ENCODE measurements at places on chromosomes 1 and 21.

DNA sequence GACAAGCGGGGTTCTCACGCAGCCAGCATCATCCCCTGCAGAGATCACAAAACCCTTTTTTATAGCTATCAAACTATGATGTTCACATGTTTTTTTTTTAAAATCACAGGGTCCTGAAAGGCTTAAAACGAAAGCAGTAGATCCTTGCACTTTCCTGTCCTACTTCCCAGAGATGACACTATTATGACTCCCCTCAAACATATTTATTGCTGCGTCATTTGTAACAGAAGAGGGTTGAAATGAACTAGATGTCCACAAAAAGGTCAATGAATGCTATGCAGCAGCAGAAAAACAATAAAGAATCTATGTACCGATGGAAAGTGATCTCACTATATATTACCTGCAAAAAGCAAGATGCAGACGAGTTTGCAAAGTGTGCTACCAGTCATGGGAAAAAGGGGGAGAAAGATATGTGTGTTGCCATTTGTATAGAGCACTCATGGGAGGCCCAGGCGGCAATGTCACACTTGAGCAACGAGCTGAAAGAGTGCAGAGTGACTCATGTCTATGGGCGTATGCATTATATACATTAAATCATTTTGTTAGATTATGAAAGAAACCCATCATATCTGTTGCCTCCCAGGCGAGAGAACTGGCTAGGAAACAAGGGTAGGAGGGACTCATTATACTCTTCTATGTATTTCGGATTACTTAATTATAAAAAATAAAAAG, 68.9 kb upstream of the PARP1 start:
- no peak for DNase-seq

GRCh38 chr1:198436276-198436675, 104.2 kb downstream of the ATP6V1G3 start:
- DNase-seq: no peak

- DNase-seq: no peak
These were observed 1422.5 kb downstream of the KCNT2 start for GRCh38 chr1:195185736-195186135.

- no peak for DNase-seq
These were observed 24.7 kb upstream of the ATP5PO start for GRCh38 chr21:33940164-33940880.

DNA sequence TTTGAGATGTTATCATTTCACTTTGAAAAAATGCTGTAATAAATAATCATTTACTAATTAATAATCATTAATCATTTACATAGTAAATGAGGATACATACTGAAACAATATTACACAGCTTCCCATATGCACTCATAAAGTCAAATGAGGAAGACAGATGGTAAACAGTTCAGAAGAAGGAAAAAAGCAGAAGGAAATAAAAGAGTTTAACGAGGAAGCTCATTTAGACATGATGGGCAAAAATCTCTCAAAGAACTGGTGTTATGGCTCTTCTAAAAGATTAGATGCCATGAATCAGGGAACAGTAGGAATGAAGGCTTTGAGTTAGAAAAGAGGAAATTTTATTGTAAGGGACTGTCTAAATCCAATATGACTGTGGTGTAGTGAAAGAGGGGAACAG, 347.6 kb downstream of the PTPRC start:
- DNase-seq: no peak

GRCh38 chr1:245684166-245684565, 529.4 kb downstream of the KIF26B start:
- no peak for DNase-seq

- DNase-seq: no peak
These were observed 14.6 kb downstream of the EFCAB7 start for GRCh38 chr1:63537940-63538339.

- no peak for DNase-seq
These were observed 3.9 kb upstream of the VAMP3 start for GRCh38 chr1:7767176-7767575.

DNA sequence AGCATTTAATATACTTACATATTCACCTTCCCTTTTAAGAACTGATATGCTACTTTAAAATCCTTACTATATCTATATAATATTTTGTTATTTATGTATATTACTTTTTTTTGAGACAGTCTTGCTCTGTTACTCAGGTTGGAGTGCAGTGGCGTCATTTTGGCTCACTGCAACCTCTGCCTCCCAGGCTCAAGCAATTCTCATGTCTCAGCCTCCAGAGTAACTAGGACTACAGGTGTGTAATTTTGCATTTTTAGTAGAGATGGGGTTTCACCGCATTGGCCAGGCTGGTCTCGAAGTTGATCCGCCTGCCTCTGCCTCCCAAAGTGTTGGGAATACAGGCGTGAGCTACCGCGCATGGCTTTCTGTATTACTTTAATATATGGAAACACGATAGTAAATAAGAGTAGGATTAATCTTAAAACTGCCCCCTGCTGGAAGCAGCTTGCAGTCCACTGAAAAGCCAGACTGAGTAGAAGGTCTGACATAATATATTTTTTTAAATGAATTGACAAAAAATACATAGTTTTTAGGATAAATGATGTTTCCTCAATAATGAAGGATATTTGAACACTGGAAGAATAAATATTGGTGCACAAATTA, 24.4 kb downstream of the RCAN3 start:
- no peak for DNase-seq

DNA sequence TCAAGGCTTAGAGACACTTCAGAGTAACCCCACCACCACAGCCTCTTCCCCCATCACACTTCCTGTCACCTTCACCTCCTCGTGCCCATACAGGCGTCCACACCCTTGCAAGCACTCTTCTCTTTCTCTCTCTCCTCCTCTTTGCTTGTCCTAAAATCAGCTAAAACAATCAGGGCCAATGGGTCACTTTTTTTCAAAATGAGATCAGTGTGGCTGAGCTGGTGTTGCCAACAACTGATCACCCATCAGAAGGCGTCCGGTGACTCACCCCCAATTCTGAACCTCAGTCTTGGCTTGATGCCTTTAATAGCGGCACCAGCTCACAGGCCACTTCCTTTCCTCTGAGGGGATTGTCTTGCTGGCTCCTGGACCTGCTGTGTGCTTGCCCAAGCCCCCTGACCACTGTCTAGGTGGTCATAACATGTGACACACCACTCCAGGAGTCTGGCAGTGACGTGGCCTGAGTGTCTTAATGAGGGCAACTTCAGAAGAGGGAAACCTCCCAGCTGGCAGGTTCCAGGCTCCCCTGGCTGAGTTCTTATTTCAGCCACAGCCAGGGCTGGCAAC, 1.6 kb downstream of the DRAXIN start:
- peak; percentile 35 for DNase-seq

DNA sequence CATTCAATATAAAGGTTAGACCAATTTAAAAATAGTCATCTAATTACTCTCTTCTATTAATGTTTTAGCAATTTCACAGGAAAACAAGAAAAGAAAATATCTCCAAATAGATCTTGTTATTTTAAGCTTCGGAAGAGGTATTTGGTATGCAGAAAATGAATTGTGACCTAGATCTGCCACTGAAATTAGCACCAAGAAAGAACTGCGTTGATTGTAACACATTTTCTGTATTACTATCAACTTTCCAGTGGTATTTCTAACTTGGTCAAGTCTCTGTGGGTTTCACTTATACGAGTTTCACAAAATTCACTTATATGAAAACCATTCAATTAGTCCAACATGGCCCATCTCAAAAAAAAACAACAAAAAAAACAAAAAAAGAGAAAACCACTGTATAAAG, 11.8 kb downstream of the RSBN1 start:
- DNase-seq: no peak

DNA sequence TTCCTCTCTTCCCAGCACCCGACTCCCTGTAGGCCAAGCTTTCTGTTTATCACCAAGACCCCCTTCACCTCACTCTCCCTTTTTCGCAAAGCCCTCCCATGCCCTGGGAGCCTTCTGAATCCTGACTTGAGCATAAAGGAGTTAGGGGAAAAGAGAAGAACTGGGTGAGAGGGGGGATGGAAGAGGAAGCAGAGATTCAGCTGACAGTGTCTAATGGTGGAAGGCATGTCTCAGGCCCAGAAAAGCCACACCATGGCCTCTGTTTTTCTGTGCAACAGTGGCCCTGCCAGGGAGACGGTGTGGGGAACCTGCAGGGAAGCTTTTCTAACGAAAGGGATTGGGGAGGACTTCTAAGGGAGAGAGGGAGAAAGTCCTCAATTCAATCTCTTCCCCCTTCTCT, 32.9 kb upstream of the SLC30A1 start:
- DNase-seq: no peak

GRCh38 chr1:150995896-150996295, 10.8 kb downstream of the MINDY1 start:
- DNase-seq: no peak

DNA sequence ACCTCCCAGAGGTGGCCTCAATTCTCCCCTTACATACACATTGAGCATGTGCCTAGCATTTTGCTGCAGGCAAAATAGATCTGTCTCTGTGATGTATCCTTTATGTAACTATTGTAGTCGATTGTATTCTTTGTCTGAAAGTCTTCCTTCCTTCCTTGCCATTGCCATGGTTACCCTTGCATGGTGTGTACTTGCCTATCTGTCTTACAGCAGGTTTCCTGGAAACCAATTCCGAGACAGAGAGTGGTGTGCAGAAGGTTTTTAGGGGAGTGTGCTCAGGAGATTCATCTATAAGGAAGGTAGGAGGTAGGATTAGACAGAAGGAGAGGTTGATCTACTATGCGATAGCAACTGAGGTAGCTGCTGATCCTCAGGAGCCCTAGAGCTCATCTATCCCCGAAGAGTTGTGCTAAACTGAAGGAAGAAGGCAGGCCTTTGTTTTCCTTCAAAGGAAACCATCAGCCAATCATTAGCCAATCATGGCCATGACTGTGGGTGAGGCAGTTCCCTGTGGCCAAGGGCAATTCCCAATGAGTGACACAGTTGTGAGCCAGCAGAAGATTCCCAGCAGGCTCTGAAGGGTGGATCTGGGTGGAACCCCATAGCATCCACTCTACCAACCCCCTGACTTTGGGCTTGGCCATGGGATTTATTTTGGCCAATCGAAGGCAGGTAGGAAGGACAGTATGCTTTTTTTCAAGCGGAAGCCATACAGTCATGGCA, 15.0 kb downstream of the CITED4 start:
- DNase-seq: no peak

GRCh38 chr21:17537299-17537698, 24.5 kb downstream of the CXADR start:
- no peak for DNase-seq

GRCh38 chr1:233241759-233242158, 53.8 kb downstream of the PCNX2 start:
- DNase-seq: no peak

- no peak for DNase-seq
These were observed 5.6 kb downstream of the LCK start for GRCh38 chr1:32256473-32257226.

GRCh38 chr1:2213576-2214505, 14.3 kb upstream of the SKI start:
- no peak for DNase-seq

- no peak for DNase-seq
These were observed 137.1 kb downstream of the DPYD start for GRCh38 chr1:97783751-97784150.

DNA sequence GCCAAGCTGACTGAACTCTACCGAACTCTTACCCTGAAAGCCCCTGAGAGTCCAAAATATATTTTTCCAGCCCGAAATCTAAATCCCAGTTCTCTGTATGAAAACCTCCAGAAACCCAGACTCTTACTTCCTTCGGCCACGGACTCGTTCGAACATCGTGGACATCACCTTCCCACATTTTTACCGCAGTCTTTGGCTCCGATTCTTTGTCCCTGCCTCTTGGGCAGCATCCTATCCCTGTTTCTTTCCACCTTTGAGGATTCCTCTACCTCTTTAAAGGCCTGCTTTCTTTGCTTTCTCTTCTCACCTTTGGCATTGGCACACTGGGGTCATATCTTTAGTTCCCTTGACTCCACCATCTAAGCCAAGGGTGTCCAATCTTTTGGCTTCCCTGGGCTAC, 932 bp upstream of the USP24 start:
- no peak for DNase-seq

DNA sequence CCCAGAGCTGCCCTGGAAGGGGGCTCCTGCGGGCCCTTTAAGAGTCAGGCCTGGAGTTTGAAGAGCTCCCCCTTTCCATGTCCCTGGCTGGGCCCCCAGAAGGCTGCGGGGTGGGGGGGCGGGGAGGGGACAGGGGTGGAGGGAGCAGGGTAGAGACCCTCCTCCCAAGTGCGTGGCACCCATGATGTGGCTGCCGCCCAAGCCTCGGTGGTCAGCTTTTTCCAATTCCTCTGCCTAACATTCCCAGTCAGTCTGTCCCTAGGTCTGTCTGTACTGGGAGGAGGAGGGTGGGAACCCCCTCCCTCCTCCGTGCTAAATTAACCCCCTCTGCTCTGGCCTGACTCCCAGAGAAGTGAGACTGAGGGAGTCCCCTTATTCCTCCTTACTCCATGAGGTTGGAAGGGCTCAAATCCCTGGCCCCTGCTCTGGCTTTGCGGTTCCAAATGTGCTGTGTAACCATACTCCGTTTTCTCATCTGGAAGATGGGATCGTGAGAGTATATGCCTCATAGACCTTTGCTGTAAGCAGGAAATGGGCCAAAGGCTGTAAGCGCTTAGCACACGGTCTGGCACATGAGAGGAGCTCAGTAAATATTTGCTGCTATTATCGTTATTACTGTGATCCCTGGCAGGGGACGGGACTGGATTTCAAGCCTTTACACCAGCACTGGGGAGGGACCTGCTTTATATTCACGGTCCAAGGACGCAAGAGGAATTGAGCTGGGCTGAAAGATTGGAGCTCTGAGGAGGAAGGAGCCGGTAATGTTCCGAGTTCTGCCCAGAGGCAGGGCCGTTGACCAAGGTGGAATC, 658 bp upstream of the COL16A1 start:
- no peak for DNase-seq

DNA sequence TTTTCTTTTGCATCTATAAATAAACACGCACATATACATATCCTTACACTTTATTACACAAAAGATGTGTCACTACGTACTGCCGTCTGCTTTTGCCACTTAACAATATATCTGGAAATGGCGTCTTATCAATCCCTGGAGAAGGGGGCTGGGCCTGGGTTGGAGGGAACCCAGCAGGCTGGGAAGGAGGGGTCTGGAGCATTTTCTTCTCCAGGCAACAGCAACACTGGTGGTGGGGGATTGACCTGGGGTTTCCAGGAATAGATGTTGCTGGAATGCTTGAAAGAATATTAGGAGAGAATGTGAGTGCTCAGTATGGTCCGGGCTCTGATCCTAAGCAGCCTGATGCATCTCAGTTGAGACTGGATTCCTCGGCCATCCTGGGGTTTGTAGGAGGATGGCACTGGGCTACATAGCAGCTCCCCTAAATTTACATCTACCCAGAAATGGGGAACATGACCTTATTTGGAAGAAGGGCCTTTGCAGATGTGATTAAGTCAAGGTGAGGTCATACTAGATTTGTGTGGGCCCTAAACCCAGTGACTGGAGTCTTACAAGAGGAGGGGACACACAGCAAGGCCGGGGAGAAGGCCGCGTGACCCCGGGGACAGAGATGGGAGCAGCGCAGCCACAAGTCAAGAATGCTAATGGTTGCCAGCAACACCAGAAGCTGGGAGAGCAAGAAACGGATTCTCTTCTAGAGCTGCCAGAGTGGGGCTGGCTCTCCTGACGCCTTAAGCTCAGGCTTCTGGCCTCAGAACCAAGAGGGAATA, 98.6 kb downstream of the SIK1 start:
- no peak for DNase-seq

GRCh38 chr1:53539711-53540603, 80.8 kb downstream of the DMRTB1 start:
- no peak for DNase-seq

- no peak for DNase-seq
These were observed 2.3 kb upstream of the HPCA start for GRCh38 chr1:32884032-32884372.

- DNase-seq: no peak
These were observed 50.2 kb downstream of the SMYD2 start for GRCh38 chr1:214331180-214331579.

GRCh38 chr1:14728516-14728915, 130.0 kb downstream of the KAZN start:
- DNase-seq: no peak

Measured in activated T-cell treated with anti-CD3 and anti-CD28 coated beads for 48 hours (primary cell).